ENCODE measurements at places on chromosomes 12 and 14. TPM values are rescaled to one million over a fixed set of nuclear protein-coding genes. Genes with fewer than 3 reads are reported as not detected.

The SMARCC2 gene
- total RNA-seq, result 69.6 TPM

The GPX2 gene
- not detected for total RNA-seq

The KLRD1 gene
- under 0.01 TPM for total RNA-seq

The FOXM1 gene
- total RNA-seq, result 15.0 TPM

The DPF3 gene
- 4.2 TPM for total RNA-seq

The PRB2 gene
- total RNA-seq, result not detected

The SMCO2 gene
- not detected for total RNA-seq

The GLIPR1 gene
- total RNA-seq, result 24.8 TPM

The RGS6 gene
- not detected for total RNA-seq

The WASHC4 gene
- 163 TPM for total RNA-seq

The MYG1 gene
- total RNA-seq, result 45.7 TPM

The TMTC3 gene
- 32.0 TPM for total RNA-seq

The FAM186B gene
- total RNA-seq, result 0.65 TPM

The SELPLG gene
- not detected for total RNA-seq

The MGAT4C gene
- 0.10 TPM for total RNA-seq

The MGST1 gene
- total RNA-seq, result 39.3 TPM

The SDSL gene
- 2.0 TPM for total RNA-seq

The IAPP gene
- not detected for total RNA-seq

The PALS1 gene
- total RNA-seq, result 20.6 TPM

The LTA4H gene
- total RNA-seq, result 81.0 TPM

The PRORP gene
- total RNA-seq, result 57.2 TPM

The FIGNL2 gene
- total RNA-seq, result 0.98 TPM

The CLEC9A gene
- not detected for total RNA-seq

The SYNJ2BP gene
- total RNA-seq, result 23.5 TPM

The RASAL1 gene
- not detected for total RNA-seq

The CNTN1 gene
- total RNA-seq, result under 0.01 TPM

The PRR4 gene
- total RNA-seq, result 0.76 TPM

The MARCHF9 gene
- 7.5 TPM for total RNA-seq

The IFI27 gene
- 22.2 TPM for total RNA-seq

The GOLGA3 gene
- 93.4 TPM for total RNA-seq

All from vein endothelial cell (primary cell).